Choroid plexus epithelial cell (primary cell): ENCODE measurements at places on chromosomes 7 and 10.

DNA sequence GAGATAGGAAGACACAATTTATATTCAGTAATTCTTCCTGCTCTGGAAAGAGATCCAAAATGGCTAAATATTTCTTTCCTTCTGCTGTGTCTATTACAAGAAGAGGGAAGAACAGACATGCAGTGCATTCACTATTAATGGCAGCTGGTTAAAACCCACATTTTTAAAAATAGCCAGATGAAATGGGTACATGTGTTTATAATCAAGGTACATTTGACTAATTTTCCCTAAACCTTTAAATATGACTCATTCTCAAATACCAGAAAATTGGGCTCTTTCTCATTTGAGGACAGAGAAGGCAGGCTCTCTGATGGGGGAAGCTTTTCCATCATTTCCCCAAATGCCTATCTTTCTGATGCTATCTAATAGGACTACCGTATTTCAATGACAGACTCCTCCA, 215.7 kb upstream of the HABP2 start:
- no peak for DNase-seq

- no peak for DNase-seq
Measured at GRCh38 chr10:65968871-65969270, 957.0 kb upstream of the LRRTM3 start.

- no peak for DNase-seq
Measured at GRCh38 chr10:86597306-86597705, 57.0 kb upstream of the OPN4 start.

- DNase-seq = no peak
Measured at GRCh38 chr7:158541346-158542010, 46.1 kb downstream of the PTPRN2 start.

GRCh38 chr10:105138358-105138757, 497.3 kb downstream of the SORCS3 start:
- DNase-seq = no peak

DNA sequence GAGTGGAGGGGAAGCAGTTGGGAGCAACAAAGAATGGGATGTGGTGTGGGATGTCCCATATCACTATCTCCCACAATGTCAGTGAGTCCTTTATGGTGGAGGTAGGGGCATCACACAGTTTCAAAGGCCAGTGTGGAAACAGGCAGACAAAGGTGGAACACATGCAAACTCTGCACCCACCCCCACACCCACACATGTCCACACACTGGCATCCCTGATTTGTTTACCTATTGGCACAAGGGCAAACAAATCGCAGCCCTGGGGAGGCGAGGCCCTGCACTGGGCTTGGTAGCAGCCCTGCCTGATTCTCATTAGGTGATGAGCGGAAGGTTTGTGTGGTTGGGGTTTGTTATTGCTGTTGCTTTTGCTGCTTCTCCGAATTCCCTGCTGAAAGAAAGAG, 243.3 kb downstream of the GRID1 start:
- no peak for DNase-seq

GRCh38 chr10:99784727-99785441, 2.4 kb downstream of the ABCC2 start:
- DNase-seq = no peak

DNA sequence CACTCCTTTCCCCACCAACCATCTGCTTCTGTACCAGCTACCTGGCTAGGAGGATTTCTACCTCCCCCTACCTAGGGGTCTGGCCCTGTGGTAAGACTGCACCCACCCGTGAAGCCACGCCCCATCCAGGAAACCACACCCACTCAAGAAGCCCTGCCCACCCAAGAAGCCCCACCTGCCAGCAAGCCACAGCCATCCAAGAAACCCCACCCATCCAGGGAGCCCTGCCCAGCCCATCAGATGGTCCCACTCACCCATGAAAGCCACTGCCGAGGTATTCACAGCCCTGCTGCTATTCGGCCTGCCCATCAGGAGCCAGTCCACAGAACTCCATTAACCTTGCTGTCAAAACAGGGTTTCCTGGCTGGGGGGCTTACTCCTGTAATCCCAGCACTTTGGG, 15.6 kb upstream of the MUC3A start:
- no peak for DNase-seq

DNA sequence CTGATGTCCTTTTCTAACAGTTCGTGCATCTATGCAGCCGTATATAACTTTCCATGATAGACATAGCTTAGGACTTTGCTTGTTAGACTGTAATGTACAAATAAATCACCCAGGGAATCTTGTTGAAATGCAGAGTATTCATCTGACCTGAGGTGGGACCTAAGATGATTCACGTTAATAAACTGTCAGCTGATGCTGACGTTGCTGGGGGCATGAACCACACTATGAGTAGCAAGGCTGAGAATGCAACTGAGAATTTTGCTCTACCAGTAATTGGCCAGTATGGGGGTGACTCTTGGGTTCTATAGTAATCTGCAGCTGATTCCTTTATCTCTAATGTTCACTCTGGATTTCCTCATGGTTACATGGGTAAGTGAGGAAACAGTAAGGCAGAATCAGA, 130.1 kb upstream of the MALRD1 start:
- DNase-seq = peak; percentile 98

- DNase-seq = no peak
Measured at GRCh38 chr7:82264783-82265305, 178.7 kb downstream of the CACNA2D1 start.

GRCh38 chr10:34224639-34225038, 590.5 kb downstream of the PARD3 start:
- DNase-seq = no peak

GRCh38 chr7:130841416-130841815, 107.4 kb upstream of the KLF14 start:
- no peak for DNase-seq

- DNase-seq = no peak
Measured at GRCh38 chr7:111873326-111873646, 311.0 kb upstream of the IMMP2L start.

DNA sequence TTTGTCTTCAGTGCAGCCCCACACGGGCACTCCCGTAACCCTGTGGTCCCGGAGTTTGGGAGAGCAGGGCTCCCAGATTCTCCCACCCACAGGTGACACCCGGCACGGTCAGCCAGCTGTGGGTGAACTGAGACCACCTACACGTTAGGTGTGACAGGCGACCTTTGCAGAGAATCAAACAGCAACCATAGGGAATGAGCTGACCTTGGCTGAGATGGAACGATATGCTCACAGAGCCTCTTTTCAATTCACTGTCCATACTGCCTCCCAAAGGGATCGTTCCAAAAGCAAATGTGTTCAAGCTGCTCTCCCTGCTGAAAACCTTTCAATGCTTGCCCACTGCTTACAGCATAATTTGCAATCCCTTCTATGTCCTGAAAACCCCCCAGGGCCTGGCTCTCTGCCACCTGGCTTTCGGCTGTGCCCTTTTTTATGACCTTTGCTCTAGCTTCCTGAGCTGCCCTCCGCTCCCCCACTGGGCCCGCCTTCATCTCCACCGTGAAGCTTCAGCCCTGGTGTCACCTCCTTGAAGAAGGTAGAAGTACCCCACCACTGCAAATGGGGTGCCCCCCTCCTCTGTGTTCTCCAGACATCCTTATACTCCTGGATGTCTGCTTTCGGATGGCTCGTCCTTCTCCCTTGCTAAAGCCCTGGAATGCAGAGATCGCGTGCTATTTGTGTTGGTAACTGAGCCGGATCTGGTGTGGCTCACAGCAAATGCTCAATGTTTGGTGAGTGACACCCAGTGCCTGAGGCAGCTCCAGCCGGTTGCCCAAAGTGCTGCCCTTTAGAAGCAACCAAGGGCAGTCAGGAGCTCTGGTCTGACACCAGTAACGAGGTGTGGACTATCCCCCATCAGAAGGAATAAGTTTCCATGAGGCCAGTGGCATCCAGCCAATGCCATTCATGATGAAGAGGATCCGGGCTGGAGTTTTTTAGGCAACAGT, 90.4 kb downstream of the KIAA1549 start:
- DNase-seq = peak; percentile 73

GRCh38 chr7:101231644-101232043, 6.0 kb downstream of the CLDN15 start:
- DNase-seq = no peak
